ENCODE measurements at places on chromosomes 3 and 15. TPM values are rescaled to one million over a fixed set of nuclear protein-coding genes. Genes with fewer than 3 reads are reported as not detected.

- H3K27me3 ChIP-seq, result no peaks in the 10 kb centered on the region
- H3K27ac ChIP-seq, result no peak overlapping the region
- no peaks in the 10 kb centered on the region for H3K4me1 ChIP-seq
- no peak for DNase-seq
- H3K36me3 ChIP-seq, result no peaks in the 10 kb centered on the region
These were observed 216.7 kb downstream of the IL20RB start for GRCh38 chr3:137174514-137174913.

GRCh38 chr15:52284164-52284563 lies 11.4 kb downstream of the MYO5C start:
- no peak overlapping the region for H3K27ac ChIP-seq
- no peaks in the 10 kb centered on the region for H3K36me3 ChIP-seq
- no peak overlapping the region for H3K4me3 ChIP-seq
- no peak for DNase-seq

DNA sequence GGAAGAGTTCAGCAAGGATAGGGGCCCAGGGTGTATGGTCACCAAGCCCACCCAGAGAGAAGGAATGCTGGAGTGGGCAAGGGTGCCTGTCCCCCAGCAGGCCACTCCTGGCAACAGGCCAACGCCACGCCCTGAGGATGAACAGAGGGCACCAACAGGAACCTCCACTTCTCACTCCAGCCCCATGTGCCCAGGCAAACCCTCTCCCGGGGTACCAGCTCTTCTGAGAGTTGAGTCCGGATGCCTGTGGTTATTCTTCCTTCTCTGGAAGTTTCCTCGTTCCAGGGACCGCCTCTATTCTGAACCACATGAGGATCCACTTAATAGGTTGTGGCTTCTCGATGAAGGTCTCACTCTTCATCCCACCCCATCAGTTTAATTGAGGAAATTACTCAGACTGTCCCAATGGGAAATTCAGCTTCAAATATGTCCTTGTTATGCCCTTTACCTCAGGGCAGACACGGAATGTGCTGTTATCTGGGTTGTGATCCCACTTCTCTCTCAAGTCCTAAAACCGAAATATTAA lies 114.3 kb downstream of the LIPC start:
- no peak overlapping the region for H3K27ac ChIP-seq
- H3K4me1 ChIP-seq, result peaks cover 48% of the 10 kb centered on the region
- no peaks in the 10 kb centered on the region for H3K36me3 ChIP-seq

- no peak for DNase-seq
- H3K36me3 ChIP-seq, result no peaks in the 10 kb centered on the region
- no peak overlapping the region for H3K4me3 ChIP-seq
- no peak overlapping the region for H3K27ac ChIP-seq
- no peaks in the 10 kb centered on the region for H3K27me3 ChIP-seq
- no peaks in the 10 kb centered on the region for H3K4me1 ChIP-seq
These were observed 59.7 kb upstream of the KBTBD8 start for GRCh38 chr3:66938338-66938963.

MTHFS gene
- 9.4 TPM for total RNA-seq
